Cortex of kidney (tissue), 1 donor: ENCODE measurements at places on chromosomes 12 and 14.

- DNase-seq, result no peak
These were observed 14.9 kb downstream of the ATP2B1 start for GRCh38 chr12:89693639-89694202.

DNA sequence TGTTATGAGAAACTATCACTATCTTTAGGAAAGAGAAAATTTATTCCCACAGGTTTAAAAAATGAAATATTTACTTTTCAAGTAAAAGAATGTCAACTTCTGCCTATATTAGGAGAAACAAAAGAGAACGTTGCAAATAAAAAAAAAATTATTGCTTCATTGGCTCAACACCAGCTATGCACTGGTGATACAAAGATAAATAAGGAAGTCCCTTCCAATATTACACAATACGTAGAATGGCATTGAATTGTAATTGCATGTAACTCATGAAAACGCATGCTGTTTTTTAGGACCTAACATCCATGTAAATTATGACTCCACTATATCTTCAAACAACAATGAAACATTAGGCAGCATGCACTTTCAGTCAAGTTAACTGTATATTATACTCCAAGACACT is 56.4 kb upstream of the RERGL start:
- no peak for DNase-seq

DNA sequence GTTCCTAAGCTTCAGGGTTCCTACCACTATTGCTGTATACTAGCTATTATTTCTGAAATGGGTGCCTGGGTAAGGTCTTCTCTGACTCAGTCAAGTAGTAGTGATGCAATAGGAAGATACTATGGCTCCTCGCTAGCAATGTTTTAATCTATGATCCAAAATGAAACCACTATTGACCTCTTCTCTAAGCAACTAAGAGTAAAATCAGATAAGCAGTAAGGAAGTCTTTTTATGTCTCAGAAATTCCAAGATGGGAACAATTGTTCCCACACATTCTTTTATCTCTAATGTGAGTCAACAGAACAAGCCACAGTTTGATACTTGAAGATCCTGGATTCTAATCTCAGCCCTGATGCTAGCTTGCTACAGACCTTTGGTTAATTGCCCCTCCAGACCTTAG is 45.1 kb downstream of the AREL1 start:
- DNase-seq, result no peak

DNA sequence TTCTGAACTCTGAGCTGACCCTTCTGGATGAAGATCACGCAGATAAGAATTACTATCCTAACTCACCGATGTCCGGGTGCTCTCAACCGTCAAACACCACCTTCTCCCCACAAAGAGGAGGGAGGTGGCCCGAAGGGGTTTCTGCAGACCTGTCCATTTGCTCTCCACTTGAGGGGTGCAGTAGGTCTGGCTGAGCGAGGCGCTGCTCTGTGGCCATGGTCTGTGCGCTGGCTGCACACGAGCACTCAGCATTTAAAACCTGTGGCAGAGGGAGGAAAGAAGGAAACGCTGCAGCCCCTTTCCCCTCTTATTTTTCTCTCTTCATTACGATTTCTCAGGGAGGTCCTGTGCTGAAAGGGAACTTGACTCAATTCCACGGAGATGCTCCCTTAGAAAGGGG is 1.5 kb upstream of the HOXC13 start:
- DNase-seq, result no peak

DNA sequence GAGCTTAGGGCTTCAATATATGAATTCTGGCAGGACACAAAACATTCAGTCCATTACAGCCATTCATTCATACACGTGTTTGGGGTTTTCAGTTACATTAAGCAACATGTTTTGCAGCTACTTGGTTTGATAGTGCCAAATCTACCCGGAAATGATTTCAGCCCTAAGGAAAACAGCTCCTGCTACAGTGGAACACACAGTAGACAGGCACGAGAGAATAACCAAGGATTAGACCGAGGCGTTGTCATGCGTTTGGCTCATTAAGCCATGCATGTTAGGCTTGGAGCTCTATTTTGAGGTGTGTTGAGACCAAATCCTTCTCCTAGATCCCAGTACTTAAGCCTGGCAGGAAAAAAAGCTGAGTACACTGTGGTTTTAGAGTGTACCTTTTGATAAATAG is 177.4 kb downstream of the PRKCH start:
- no peak for DNase-seq

GRCh38 chr14:80669426-80669825 is 272.1 kb downstream of the CEP128 start:
- DNase-seq, result no peak

GRCh38 chr14:105528586-105529318 is 2.4 kb downstream of the TMEM121 start:
- no peak for DNase-seq

DNA sequence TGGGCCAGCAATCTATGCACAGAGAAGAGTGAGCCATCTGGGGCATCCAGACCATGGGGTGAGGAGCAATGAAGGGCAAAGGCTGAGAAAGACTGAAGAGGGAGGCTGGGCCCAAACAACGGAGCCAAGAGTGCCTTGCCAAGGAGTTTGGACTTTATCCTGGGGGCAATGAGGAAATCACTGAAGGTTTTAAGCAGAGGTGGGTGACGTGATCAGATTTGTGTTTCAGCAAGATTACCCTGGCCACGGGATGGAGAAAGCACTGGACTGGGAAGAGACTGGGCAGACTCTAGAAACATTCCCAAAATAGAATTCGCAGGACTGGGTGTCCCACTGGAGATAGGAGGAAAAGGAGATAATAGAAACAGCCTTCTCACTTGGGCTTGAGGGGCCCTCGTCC is 65.3 kb downstream of the DPF3 start:
- no peak for DNase-seq

DNA sequence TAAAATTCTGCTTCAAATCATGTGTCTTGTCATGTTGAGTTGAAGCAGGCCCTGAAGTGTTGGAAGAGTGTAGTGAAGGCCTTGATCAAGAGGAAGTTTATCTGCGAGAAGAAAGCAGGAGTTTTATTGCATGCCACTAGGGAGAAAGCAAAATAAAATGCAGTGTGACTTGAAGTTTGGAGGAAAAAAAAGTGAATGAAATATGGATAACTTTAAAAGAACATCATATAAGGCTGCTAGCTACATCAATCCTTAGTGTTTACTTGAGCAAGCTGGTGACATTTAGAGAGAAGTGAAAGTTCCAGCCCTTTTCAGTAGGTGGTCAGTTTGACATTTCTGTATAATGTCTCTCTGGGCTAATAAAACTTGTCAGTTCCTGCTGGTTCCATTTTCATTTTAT is 841.1 kb downstream of the TMTC2 start:
- no peak for DNase-seq

DNA sequence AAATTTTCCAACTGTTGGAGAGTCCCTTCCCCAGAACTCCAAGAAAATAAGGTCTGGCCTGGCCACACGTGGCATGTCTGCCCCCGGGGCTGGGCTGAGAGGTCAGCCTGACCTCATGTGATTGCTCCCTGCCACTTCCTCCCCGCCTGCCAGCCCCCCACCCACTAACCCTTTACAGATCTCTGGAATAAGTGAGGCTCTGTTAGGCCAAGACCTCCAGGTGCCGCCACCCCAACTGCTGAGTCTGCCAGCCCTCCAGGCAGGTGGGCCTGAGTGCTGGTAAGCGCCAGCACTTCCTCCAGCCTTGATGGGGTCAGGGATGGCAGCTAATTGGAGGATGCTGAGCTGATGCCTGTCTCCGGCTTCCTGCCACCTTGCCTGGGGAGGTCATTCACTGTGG is 658.4 kb downstream of the MED13L start:
- no peak for DNase-seq

DNA sequence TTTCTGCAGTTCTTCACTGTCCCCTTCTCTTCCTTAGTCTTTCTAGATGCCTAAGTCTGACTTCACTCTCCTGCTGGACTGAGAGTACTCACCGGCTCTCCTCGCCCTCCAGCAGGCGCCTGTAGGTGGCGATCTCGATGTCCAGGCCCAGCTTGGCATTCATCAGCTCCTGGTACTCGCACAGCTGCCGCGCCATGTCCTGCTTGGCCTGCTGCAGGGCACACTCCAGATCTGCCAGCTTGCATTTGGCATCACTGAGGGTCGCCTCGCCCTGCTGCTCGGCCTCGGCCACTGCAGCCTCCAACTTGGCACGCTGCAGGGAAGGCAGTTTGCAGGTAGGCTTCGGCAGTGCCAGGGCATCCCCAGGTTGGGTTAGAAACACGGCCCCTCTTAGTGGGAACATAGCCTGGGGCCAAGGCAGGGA is 5.2 kb downstream of the KRT84 start:
- DNase-seq, result no peak

- no peak for DNase-seq
These were observed 10.4 kb upstream of the ENDOU start for GRCh38 chr12:47735649-47736048.

DNA sequence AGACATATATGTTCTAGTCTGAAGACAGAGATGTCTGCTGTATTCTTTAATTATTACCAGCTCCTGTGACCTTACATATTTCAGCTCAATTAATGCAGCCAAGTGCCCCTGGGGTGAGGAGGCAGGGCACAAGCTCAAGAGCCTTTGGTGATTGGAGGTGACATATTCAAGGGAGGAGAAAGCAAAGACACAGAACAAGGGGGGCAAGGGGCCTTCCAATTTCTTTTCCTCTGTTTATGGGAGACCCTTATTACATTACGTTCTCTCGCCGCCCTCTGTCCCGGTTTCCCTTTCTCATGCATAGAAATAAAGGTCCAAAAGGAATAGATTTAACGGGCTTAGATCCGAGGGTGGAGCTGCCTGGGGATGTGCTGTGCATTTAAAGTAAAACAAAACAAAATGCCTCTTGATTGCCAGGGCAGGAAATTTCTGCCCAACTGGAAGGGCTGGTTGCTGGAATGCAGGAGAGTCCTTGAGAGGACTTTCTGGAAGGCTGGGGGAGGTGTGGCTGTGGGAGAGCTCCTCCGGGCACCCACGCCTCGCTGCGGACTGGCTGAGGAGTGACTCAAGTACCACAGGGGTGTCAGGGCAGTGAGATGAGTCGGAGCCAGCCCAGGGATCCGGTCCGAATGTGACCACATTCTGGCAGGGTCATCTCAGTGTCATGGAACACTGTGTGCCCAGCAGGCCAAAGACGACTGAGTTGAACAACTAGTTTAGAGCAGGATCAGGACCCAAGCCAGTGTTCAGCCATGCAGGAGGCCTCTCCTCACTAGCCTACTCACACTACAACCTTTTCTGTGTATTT is 32.1 kb upstream of the GSG1 start:
- DNase-seq, result no peak

DNA sequence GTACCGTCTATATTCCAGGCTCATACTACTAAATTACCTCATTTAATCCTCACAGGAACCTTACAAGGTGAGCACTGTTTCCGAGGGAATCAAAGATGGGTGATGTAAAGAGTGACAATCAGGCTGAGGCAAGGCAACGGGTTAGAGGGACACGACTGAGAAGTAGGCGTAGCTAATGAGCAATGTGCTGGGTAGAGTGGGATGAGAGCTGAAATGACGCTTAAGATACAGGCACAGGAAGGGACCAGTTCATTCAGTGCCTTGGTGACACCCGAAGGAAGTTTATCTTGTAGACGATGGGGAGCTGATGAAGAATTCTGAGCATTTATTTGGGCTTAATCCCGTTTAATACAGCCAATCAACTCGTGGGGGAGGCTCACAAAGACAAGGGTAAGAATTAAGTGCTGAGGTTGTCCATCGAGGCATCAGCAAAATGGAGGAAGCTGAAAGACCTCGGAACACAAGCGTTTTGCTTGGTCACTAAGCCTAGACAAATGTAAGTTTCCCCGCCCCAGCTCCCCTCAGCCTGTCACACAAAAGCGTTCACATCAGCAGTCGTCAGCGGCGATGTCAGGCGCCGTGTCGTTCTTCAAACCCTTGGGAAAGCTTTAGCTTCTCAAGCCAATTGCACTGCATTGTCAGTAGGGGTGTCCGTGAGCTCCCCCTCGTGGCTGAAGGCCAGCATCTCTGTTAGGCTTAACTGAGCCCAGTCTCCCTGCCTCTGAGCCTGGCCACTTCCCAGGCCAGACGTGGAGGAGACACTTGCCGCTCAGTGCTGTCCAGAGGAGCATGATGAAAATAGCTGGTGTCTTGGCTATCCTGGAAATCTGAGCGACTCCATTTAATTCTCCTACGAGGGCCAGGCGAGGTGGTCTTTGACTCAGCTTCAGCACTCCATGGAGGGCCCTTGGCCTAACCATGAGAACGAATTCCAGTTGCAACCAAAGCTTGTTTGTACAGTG is 288.5 kb upstream of the G2E3 start:
- no peak for DNase-seq

DNA sequence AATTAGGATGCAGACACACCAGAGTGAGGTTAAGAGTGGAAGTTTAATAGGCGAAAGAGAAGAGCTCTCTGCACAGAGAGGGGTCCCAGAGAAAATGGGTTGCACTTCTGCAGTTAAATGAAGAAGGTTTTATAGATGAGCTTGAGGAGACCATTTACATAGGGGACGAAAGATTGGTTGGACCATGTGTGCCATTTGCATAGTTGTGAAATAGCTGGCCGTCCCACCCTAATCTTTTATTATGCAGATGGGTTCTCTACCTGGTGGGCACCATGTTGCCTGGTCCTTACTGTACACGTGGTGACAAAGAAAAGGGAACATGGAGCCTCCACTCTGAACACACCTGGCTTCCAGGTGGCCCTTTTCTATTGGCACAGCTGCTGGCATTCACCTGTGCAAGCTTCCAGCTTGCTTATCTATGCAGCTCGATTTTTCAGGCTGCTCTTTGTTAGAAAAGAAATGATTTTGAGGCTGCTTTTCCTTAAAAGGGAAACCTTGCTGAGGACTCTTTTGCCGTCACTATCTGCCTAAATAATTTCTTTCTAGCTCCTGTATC is 67.1 kb upstream of the SRSF5 start:
- no peak for DNase-seq

DNA sequence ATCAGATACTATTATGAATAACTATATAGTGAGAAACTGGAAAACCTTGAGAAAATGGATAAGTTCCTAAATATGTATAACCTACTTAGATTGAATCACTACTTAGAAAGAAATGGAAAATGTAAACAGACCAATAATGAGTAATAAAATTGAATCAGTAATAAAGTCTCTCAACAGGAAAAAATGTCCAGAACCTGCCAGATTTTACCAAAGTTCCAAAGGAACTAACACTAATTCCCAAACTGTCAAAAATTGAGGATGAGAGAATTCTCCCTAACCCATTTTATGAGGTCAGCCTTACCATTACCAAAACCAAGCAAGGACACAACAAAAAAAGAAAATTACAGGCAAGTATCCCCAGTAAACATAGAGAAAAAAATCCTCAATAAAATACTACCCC is 272.0 kb downstream of the RPAP3 start:
- no peak for DNase-seq

DNA sequence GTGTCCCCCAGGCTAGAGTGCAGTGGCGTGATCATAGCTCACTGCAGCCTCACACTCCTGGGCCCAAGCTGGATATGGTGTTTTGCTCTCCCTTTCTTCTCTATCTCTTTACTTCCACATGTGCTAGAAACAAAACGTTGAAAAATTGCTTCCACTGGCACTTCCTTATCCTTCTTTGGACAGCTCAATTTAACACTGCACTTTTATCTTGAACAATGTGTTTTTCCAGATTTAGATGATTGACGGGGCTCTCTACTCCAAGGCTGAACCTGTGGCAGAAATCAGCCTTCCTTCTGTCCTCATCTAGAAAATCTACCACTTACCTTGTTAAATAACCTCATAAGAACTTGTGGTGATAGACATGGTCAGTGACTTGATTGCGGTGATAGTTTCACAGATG is 165.1 kb downstream of the DAD1 start:
- no peak for DNase-seq
